ENCODE measurements at places on chromosomes 4 and X.

DNA sequence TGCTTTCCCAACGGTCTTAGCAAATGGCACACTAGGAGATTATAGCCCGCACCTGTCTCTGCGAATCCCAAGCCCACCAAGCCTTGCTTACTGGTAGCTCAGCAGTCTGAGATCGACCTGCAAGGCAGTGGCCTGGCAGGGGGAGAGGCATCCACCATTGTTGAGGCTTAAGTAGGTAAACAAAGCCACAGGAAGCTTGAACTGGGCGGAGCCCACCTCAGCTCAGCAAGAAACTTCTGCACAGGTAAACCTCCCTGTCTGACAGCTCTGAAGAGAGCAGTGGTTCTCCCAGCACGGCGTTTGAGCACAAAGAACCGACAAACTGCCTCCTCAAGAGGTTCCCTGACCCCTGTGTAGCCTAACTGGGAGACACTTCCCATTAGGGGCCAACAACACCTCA, 42.8 kb downstream of the BRWD3 start:
- DNase-seq = no peak

DNA sequence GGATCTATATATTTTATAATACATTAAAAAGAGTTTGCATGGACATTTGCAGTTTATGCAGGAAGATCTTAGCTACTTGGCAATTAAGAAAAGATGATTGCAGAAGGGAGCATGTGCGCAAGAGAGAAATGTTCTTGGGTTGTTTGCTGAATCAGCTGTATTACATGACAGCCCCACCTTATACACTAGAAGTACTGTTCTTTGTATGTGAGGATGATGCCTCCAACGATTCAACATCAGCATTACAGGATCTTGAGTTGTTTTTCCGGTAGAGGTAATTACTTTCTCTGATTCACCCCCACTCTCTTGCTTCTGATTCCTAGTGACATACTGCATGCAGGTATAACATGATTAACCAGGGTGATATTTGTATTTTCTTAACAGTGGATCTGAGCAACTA, 140.8 kb downstream of the PCDH7 start:
- DNase-seq = no peak

DNA sequence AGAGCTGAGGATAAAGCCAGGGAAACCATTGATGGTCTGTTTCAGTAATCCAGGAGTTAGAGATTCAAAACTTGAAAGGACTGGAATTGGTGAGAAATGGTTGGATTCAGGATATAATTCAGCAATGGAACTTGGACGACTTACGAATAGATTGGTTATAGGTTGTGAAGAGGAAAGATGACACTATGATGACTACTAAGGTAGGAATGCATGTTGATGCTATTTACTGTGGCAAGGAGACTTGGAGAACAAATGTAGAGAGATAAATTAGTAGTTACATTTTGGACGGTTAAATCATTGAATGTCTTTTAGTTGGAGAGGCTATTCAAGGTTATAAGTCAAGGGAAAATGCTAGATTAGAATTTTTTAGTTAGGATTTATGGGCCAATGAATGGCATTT, 365.4 kb upstream of the TECRL start:
- DNase-seq = no peak

- DNase-seq = no peak
Measured at GRCh38 chr4:71171592-71171991, 167.2 kb upstream of the SLC4A4 start.

DNA sequence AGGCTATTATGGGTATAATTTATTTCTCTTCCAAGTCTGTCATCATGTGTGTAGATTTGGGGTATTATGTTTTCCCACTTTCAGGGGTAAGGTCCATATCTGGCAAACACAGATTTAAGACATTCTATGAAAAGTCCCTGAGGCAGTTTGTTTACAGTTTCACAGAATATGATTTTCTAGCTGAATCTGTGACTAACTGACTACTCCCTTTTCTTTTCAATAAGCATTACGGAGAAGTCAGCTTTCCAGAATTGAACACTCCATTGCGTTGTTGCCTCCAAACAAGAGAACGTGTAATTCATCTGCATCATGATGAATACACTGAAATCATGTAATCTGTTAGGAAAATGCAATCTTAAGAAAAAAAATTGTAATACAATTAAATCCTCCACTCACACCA, 226.7 kb upstream of the SFRP2 start:
- no peak for DNase-seq

DNA sequence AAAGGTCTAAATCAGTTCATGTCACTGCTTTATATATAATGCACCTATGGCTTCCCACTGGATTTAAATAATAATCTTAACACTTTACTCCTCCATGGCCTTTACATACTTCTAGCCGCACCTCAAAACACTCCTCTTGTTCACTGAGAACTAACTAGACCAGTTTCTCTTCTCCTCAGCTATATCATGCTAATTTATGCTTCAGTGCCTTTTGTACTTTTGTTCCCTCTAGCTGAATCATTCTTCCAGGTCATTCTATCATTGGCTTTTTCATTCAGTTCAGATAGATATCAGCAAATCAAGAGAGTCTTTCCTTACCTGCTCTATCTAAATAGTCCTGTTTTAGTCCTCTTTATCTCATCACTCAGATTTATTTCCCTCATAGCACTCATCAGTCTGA, 64.2 kb downstream of the TET2 start:
- DNase-seq = no peak

- no peak for DNase-seq
Measured at GRCh38 chr4:75786938-75787337, 62.6 kb downstream of the USO1 start.

DNA sequence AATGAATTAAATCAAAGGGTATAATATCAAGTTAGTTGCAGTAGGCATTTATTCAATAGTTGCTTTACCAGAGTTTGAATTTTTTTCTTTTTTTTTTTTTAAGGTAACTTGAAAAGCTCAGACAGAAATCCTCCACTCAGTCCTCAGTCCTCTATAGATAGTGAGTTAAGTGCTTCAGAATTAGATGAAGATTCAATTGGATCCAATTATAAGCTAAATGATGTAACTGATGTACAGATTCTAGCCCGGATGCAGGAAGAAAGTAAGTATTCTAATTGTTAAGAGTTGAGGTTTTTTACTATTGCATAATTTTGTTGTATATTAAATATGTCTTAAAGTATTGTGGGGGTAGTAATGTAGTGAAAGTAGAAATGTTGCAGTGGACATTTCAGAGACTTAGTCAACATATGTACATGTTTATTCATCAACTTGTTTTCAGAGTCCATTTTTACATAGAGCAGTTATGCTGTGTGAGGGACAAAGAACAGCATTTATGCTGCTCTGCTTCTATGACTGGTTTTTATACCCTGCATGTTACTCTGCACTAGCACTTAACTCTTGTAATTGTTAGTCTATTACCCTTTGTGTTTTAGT, 38.4 kb downstream of the SLAIN2 start:
- no peak for DNase-seq

DNA sequence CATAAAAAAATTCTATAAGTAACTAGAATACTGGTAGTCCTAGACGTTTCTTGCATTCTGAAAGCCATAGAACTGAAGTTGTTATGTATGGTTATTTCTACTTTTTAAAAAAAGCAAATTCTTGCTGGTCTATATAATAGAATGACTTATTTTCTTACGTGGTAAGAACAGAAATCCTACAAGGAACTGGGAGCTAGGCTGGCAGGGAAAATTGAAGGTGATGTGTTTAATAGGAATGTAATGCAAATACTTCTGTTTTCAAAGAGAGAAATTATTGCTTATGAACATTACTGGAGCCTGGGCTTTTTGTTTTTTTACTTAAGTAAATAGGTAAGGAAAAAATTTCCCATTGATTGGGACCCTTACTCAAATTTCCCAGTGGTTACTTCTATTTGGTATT, 8.9 kb downstream of the CCNA2 start:
- DNase-seq = no peak

DNA sequence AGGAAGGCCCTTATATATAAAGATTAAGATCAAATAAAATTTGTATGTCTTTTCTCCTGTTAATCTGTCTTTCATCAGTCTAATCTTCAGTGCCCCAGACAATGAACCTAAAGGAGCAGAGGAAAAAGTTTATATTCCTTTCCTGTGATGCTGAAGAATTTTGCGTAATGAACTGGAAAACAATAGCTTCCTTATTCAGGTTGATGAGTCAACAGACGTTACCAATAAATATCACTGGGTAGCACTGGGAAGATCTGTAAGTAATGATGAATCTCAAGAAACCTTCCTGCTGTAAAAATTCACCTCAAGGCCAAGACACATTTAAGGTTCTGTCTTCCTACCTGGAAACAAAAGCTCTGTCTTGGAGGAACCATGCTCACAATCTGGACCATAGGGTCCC, 25.5 kb downstream of the CDKN2AIP start:
- DNase-seq = no peak

DNA sequence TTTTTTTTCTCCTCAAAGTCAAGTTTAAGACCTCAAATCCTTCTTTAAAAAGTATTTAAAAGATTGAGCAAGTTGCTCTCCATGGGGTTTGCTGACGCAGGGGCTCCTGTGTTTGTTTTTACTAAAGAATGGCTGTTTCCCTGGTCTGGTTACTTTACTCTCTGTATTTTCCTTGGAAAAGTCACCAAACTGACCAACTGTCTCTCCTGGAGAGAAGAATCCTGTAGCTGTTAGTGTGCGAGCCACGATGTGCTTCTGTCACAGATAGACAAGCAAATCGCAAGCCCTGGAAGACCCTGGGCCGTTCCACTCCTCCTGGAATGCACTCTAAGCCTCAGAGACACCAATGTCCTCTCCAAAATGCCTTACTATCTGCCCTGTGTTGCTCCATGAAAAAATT, 212.1 kb downstream of the CHIC2 start:
- DNase-seq = no peak

DNA sequence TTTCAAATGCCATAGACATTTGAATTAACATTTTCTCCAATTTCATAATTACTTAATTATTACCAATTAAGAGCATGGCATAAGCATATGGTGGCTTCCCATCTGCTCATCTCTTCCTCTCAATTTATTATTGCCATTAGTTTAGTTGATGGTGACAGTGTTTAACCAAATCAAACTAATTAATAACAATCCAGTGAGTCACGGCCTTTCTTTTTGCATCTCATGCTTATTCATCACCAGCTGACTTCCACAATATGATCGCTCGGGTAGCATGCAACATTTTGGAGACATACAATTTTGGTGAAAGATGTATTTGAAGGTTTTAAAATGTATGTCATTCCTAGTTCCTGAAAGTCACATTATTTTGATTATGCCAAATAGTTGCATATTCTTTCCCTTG, 172.8 kb upstream of the TACR3 start:
- no peak for DNase-seq

- no peak for DNase-seq
Measured at GRCh38 chr4:16006771-16007446, 43.9 kb upstream of the FGFBP2 start.

DNA sequence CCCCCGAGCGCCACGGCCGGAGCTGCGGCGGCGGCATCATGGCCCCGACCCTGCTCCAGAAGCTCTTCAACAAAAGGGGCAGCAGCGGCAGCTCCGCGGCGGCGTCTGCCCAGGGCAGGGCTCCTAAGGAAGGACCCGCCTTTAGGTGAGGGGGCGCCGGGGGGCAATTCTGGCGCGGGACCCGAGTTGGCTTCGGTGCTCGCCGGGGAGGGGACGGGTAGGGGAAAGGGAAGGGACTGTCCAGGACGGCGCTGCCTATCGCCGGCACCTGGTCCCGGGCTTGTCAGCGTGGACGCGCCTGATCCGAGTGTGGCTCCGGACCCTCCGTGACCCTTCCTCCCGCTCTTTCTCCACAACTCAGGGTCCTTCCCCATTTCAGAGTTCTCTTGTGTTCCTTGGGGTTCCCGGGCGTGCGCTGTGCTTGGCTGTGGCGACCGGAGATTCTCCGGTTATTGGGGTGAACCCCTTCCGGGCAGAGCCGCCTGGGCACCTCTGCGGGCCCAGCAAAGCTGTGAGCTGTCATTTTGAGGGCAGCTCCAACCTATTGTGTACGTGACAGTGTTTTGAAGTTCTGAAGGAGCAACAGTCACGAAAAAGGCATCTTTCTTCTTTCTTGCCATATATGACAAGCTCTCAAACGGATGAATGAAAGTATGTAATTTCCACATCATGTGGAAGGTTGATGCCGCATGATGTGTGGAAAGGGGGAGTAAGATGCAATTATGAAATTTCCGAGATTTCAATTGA, 522 bp downstream of the FNIP2 start:
- DNase-seq = peak; percentile 72

- DNase-seq = no peak
Measured at GRCh38 chrX:18422325-18422724, 3.1 kb upstream of the CDKL5 start.

DNA sequence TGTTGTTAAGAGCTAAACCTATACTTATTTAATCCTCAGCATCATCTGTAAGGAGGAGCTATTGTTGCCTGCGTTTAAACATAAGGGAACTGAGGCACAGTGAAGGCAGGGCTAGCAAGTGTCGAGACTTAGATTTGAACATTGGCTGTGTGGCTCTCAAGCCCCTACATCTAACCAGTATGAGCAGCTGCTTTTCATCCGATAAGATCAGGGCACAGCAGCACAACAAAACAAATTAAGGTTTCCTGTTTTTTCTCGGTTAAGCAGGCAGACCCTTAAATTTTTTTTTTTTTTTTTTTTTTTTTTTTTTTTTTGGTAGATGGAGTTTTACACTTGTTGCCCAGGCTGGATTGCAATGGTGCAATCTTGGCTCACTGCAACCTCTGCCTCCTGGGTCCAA, 35.6 kb downstream of the RAB40A start:
- no peak for DNase-seq

GRCh38 chr4:29708473-29708872, 1011.7 kb upstream of the PCDH7 start:
- DNase-seq = no peak

DNA sequence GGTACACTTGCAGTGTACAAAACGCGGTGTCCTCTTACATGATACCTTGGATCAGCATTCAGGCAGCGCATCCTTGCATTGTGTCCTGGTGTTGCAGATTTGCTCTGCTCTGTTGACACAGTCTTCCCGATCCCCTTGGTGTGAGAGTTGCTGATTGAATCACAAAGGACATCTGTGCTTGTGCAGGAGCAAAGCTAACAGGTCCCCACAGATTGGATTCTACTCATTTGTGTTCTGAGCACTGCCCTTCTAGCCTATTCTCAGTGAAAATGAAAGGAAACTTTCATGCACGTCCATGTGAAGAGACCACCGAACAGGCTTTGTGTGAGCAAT, 171.4 kb downstream of the FRMPD4 start:
- DNase-seq = no peak

GRCh38 chr4:151304755-151305154, 20.6 kb downstream of the SH3D19 start:
- no peak for DNase-seq

- no peak for DNase-seq
Measured at GRCh38 chr4:102836596-102836995, 9.2 kb upstream of the UBE2D3 start.

DNA sequence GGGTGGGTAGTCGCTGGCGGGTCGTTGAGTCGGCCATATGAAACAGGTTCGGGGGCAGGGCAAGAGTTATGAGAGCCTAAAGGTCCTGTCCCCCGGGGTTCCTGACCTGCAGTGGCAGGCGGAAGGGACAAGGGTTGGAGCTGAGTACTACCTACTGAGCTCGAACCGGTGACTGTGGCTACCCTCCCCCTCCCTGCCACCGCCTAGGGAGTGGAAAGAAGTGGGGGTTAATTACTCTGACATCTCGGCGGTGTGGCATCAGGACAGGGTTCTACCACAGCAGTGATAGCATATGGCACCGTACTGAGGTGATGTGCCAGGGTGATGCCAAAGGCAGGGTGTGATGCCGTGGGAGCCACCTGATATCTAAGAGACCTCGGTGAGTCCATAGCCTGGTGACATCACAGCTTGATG, 307 bp downstream of the ATG4A start:
- no peak for DNase-seq

All from Right ventricle myocardium superior (tissue), 1 donor.